Left hindlimb (tissue), 1 donor: ENCODE measurements at places on chromosomes 5 and 9.

DNA sequence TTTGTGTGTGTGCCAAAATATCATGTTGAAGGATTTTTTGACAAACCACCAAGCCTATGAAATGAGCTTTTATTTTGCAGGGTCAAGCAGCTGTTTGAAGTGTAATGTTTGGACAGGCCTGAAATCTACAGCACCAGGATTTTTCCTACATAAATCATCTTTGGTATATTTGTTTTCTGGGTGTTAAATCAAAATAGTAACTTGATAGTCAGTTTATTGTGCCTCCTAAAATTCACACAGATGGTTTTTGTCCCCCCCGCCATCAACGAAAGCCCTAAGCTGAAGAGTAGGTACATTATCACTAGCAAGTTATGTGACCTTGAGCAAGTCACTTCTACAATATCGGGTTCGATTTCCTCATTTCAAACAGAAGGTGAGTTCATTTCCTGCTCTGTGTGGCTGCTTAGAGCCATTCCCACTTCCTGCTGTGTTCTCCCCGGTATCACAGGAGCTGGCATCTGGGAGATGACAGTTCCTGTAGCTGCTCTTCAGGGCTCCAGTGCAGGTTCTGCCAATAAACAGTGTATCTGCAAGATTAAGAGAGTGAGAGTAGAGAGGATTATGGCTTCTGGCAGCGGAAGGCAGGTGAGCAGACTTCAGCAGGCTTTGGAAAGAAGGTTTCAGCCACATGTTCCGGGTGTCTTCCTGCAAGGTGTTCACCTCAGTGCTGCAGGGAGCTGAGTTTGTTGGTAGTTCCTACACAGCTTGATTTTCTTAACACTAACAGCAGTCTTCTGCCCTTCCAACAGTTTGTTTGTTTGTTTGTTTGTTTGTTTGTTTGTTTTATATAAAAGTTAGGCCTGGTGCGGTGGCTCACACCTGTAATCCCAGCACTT lies 48.4 kb upstream of the GNE start:
- no peak for DNase-seq

DNA sequence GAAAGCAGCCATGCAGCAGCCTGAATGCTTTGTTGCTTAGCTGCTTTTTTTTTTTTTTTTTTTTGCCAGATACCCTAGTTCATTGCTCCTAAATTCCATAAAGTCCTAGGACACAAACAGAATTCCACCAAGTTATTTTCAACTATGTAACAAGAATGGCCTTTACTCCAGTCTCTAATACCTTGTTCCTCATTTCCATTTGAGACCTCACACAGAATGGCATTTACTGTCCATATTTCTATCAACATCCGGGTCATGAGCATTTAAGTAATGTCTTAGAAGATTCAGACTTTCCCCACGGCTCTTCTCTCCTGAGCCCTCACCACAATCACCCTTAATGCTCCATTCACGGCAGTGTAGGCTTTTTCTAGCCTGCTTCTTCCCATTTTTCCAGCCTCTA lies 31.7 kb upstream of the FBXW11 start:
- no peak for DNase-seq

- no peak for DNase-seq
Measured at GRCh38 chr9:138009016-138009802, 131.6 kb downstream of the CACNA1B start.

DNA sequence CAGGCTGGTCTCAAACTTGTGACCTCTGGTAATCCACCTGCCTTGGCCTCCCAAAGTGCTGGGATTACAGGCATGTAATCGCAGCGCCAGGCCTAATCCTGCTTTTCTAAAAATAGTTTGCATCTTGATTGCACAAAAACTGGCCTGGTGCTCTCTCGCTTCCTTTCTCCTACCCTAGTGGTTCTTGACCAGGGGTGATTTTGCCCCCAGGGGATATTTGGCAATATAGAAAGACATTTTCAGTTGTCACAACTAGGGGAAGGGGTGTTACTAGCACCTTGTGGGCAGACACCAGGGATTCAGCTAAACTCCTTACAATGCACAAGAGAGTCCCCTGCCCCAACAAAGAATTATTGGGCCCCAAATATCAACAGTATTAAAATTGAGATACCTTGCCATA lies 139.8 kb downstream of the DROSHA start:
- no peak for DNase-seq

GRCh38 chr9:131575946-131576853 lies 30.9 kb downstream of the PRRT1B start:
- DNase-seq, result no peak

GRCh38 chr9:25513509-25514033 lies 164.7 kb downstream of the TUSC1 start:
- no peak for DNase-seq

DNA sequence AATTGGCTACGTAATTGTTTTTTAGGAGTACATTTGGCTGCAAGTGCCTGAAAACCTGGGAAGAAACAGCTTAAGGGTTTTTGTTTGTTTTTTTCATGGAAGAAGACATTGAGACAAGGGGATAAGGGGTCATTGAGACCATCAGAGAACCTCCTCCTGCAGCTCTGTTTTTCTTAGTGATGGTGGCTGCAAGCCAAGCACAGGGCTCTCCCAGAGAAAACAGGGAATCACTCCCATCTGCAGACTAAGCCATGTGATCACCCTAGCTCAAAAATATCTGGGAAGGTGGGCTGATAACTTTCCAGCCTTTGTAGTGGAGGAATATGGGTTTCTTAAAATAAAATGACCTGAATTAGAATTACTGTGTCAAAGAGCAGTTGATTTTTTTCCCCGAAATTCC lies 25.1 kb downstream of the PALM2AKAP2 start:
- no peak for DNase-seq
